ENCODE measurements at places on chromosomes 11 and 22. TPM values are rescaled to one million over a fixed set of nuclear protein-coding genes. Genes with fewer than 3 reads are reported as not detected.
A peak's percentile ranks its signal among the peaks of the same experiment; 100 is the strongest.

DNA sequence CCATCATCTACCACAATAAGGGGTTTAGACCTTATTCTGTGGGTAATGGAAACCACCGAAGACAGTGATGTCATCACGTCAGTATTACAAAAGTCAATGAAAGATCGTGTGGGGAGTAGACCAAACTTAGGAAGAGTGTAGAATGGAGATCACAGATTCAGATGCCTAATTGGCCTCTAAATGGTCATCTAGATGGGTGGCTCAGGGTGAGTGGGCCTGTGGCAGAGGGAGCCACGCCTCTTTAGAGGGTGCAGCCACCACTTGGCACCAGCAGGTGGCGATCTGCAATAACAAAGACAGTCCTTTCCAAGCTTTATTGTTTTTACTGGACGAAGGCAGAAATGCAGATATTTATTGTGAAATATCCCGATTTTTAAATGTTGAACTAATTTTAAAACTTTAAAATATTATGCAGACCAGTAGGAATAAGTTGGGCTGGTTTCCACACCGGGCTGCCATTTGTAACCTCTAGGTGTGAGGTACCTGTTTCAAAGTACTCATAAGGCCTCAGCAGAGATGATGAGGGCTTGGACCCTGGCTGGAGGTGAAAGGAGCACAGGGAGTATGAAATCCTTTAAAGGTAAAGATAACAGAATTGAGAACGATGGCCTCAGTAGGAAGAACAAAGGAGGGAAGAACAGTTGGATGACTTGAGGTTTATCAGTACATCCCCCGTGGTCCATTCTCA lies 222.0 kb downstream of the DBX1 start:
- no peak overlapping the region for H3K4me3 ChIP-seq
- peak; percentile 59 for DNase-seq
- H3K4me1 ChIP-seq = peaks cover 41% of the 10 kb centered on the region
- H3K36me3 ChIP-seq = peaks cover 16% of the 10 kb centered on the region
- peaks cover 4% of the 10 kb centered on the region for H3K27me3 ChIP-seq
- H3K27ac ChIP-seq = peak overlapping the region; percentile 47

SNX32 gene
- not detected for total RNA-seq

DNA sequence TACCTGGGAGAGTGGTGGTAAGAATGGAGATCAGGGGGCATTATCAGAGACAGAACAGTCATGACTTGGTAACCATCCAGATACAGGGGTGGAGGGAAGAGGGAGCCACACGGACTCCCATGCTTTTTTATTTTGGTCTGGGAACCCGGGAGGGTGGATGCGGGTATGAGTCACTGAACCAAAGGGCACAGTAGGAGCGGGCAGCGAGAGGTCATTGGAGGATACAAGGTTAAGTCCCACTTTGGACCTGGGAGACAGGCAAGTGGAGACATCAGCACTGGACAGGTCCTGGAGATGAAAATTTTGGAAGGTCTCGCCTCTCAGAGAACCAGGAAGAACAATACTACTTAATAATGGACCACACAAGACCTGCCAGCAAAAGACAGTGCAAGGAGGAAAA lies 6.7 kb downstream of the HDHD5 start:
- H3K4me1 ChIP-seq = peaks cover 30% of the 10 kb centered on the region
- DNase-seq = no peak
- no peaks in the 10 kb centered on the region for H3K27me3 ChIP-seq
- H3K27ac ChIP-seq = no peak overlapping the region
- peaks cover 12% of the 10 kb centered on the region for H3K36me3 ChIP-seq
- H3K4me3 ChIP-seq = no peak overlapping the region

DNA sequence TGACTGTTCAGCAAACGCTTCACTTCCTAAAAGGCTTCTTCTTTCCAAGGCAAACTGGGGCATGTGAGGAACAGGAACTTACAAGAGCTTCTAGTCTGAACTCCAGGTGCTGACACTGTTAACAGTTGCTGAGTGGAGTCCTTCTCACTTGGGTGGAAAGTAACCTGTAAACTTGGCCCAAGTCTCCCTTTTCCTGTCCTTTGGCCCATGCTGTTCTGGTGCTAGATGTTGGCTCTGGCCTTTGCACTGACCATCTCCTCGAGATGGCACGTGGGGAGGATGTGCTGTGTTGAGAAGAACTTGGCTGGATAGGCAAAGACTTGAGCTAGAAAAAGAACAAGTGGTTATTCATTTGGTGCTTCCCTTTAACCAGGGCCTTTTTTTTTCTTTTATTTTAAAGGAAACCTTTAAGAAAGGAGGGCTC lies 53.6 kb downstream of the PTPRJ start:
- no peaks in the 10 kb centered on the region for H3K27me3 ChIP-seq
- peaks cover 51% of the 10 kb centered on the region for H3K4me1 ChIP-seq
- DNase-seq = no peak
- no peak overlapping the region for H3K27ac ChIP-seq
- H3K4me3 ChIP-seq = no peak overlapping the region

- H3K27ac ChIP-seq = no peak overlapping the region
- no peaks in the 10 kb centered on the region for H3K36me3 ChIP-seq
- H3K27me3 ChIP-seq = peaks cover 26% of the 10 kb centered on the region
- no peaks in the 10 kb centered on the region for H3K4me1 ChIP-seq
- H3K4me3 ChIP-seq = no peak overlapping the region
- no peak for DNase-seq
Measured at GRCh38 chr22:27580311-27580897, 221.2 kb downstream of the MN1 start.

PEX16 gene
- total RNA-seq = 23.4 TPM

DNA sequence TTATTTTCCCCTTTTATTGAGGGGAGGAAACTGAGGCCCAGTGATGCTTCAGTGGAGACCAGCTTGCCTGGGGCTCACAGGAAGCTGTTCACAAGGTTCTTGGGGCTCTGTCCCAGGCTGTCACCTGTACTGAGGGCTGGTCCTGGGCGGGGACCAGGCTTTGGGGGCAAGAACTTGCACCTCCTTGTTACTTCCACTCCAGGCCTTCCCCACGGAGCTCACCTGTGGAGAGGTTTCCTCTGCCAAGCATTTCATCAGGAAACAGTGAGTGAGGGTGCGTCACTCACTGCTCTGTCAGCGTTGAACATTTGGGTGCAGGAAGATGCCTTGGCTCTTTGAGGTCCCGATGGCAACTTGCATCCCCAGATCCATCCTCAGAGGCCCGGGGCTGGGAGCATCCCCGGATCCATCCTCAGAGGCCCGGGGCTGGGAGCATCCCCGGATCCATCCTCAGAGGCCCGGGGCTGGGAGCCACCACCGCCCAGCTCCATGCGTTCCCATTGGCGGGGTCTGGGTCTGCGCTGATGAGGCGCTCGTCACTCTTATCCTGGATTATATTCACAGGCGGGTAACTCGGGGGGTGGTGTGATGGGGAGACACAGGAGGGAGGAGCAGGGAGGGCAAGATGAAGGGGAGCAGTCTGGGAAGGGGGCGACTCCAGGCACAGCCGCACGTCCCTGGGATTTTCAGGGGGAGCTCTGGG lies 1.4 kb upstream of the SMIM38 start:
- DNase-seq = no peak
- H3K36me3 ChIP-seq = peaks cover 10% of the 10 kb centered on the region
- H3K27me3 ChIP-seq = peaks cover 4% of the 10 kb centered on the region
- H3K27ac ChIP-seq = no peak overlapping the region

DNA sequence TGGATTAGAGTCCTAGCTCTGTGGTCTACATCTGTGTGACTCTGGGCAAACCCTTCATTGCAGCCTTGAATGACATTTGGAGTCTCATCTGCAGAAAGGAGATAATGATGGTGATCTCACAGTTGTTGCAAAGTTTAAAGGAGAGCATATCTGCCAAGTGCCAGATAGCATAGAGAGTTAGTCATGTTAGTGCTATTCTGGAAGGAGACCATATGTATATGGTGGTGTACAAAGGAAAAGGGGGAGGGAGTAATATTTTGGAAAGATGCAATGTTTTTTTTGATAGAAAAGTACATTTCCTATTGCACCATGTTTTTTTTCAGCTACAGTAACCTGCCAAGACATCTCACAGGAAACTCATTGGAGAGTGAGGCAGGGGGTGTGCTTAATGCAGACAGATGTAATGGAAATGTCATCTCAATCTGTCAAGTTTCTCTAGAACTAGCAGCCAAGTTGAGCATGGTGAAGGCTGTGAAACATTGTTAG lies 92.1 kb upstream of the NARS2 start:
- H3K36me3 ChIP-seq = peaks cover 46% of the 10 kb centered on the region
- 0 out of 2 replicates have a peak overlapping the region, but pooled peaks have one; percentile 0 for H3K27ac ChIP-seq
- peaks cover 59% of the 10 kb centered on the region for H3K4me1 ChIP-seq
- peak; percentile 58 for DNase-seq
- H3K4me3 ChIP-seq = no peak overlapping the region

ATP5MG gene
- total RNA-seq = 276 TPM

HORMAD2 gene
- total RNA-seq = not detected

MOV10L1 gene
- 0.59 TPM for total RNA-seq

POTEH gene
- not detected for total RNA-seq

NUMA1 gene
- 146 TPM for total RNA-seq

DNA sequence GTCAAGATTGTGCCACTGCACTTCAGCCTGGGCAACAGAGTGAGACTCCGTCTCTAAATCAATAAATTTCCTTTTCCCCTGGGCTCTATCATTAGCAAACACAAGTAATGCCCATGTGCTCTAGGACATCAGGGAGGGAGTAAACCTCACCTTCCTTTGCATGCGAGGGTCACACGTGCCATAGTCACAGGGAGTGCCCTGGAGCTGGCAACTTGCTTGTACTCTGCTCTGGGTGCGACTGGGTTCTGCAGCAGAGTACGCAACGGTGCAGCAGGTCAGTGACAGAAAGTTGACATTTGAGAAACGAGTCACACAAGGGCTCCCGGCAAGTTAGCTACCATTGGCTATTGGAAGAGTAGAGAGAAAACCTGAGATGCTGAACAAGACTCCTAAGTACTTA lies 32.6 kb upstream of the CHKA start:
- H3K4me1 ChIP-seq = no peaks in the 10 kb centered on the region
- H3K4me3 ChIP-seq = no peak overlapping the region

GRCh38 chr11:46075928-46076327 lies 45.3 kb downstream of the PHF21A start:
- H3K4me1 ChIP-seq = peaks cover 24% of the 10 kb centered on the region
- peaks cover 9% of the 10 kb centered on the region for H3K36me3 ChIP-seq
- no peak overlapping the region for H3K4me3 ChIP-seq
- no peaks in the 10 kb centered on the region for H3K27me3 ChIP-seq

- no peaks in the 10 kb centered on the region for H3K27me3 ChIP-seq
- DNase-seq = peak; percentile 77
- peak overlapping the region; percentile 95 for H3K27ac ChIP-seq
- H3K4me3 ChIP-seq = peak overlapping the region; percentile 77
- H3K4me1 ChIP-seq = peaks cover 31% of the 10 kb centered on the region
Measured at GRCh38 chr11:2898366-2899079, 12.9 kb upstream of the CDKN1C start.

RCOR2 gene
- 0.39 TPM for total RNA-seq

CDKN1C gene
- total RNA-seq = 0.21 TPM

DNA sequence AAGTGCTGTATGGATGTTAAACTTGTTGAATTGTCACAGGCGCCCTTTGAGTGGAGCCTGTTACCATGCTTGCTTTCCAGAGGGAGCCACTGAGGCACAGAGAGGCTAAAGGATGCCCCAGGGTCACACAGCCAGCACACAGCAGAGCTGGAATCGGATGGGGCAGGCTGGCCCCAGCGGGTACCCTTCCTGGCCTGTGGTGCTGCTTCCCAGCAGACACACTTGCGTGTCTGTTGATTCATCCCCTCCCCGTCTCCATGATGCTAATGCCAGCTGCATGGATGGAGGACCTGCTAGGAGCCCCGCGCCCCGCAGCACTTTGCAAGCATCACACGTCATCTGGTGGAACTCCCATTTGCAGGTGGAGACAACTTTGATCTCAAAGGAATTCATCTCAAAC lies 52.4 kb upstream of the SHISAL1 start:
- no peaks in the 10 kb centered on the region for H3K36me3 ChIP-seq
- peaks cover 26% of the 10 kb centered on the region for H3K27me3 ChIP-seq
- H3K4me3 ChIP-seq = no peak overlapping the region
- H3K27ac ChIP-seq = no peak overlapping the region
- no peak for DNase-seq

DNA sequence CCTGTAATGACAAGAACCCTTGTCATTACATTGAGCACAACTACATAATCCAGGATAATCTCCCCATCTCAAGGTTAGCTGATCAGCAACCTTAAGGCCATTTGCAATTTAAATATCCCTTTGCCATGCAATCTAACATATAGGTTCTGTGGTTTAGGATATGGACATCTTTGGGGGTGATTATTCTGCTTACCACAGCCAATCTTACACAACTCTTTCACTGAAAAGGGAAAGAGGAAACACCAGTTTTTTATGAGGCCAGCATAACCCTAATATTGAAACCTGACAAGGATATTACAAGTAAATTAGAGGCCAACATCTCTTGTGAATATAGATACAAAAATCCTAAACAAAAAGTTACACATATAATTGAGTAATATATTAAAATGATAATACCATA lies 78.5 kb downstream of the CYP2R1 start:
- no peaks in the 10 kb centered on the region for H3K4me1 ChIP-seq
- H3K27ac ChIP-seq = no peak overlapping the region
- H3K36me3 ChIP-seq = no peaks in the 10 kb centered on the region
- DNase-seq = no peak

- H3K36me3 ChIP-seq = no peaks in the 10 kb centered on the region
- H3K27ac ChIP-seq = no peak overlapping the region
- peaks cover 13% of the 10 kb centered on the region for H3K4me1 ChIP-seq
- H3K27me3 ChIP-seq = peaks cover 22% of the 10 kb centered on the region
Measured at GRCh38 chr11:19281041-19281440, 40.3 kb upstream of the E2F8 start.

DNA sequence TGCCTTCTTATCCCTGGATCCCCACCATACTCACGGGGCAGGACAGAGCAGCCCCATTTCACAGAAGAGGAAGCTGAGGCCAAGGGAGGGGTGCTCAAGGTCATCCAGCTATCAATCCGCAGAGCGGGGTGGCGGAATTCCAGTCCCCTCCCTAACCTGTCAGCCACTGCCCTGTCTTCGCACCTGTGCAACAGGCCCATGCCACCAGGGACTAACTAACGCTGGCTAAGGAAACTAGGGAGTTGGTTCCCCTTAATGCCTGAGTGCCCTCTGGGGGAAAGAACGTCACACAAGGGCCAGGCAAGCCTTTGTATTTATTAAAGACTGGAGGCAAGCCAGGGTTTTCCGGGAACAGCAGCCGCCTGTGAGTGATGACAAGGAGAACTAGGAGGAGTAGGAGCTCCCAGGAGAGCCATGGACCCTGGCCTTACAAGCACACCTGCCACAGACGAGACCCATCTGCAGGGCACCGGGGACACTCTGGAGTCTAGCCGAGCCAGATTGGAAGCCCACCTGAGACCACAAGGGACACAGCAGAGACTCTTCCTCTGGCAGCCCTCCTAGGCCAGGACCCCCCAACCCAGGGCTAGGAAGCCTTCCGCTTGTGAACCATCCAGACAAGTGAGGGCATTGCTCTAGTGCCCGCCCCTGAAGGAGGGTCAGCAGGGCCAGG lies 64.4 kb downstream of the MYH9 start:
- H3K4me3 ChIP-seq = peak overlapping the region; percentile 70
- peaks cover 54% of the 10 kb centered on the region for H3K4me1 ChIP-seq
- H3K36me3 ChIP-seq = peaks cover 74% of the 10 kb centered on the region
- no peak for DNase-seq
- peak overlapping the region; percentile 78 for H3K27ac ChIP-seq
- peaks cover 78% of the 10 kb centered on the region for H3K27me3 ChIP-seq

GRCh38 chr11:133541021-133541719 lies 8.9 kb upstream of the OPCML start:
- no peak overlapping the region for H3K27ac ChIP-seq
- H3K27me3 ChIP-seq = no peaks in the 10 kb centered on the region
- no peaks in the 10 kb centered on the region for H3K4me1 ChIP-seq
- DNase-seq = no peak
- no peak overlapping the region for H3K4me3 ChIP-seq
- peaks cover 7% of the 10 kb centered on the region for H3K36me3 ChIP-seq
